ENCODE measurements at places on chromosomes 3 and 15.

DNA sequence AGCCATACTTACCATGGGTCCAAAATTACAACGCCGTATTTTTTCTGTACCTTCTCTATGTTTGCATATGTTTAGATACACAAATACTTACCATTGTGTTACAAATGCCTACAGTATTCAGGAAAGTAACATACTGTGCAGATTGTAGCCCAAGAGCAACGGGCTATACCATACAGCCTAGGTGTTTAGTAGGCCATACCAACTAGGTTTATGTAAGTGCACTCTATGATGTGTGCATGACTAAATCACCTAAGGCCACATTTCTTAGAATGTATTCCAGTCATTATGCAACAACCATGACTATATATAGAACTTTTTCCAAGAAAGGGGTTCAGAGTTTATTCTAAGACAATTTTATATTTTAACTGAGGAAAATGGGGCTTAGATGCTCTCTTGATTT, 411.7 kb downstream of the MAGI1 start:
- DNase-seq = no peak

GRCh38 chr3:178385280-178385952, 150.8 kb upstream of the KCNMB2 start:
- peak; percentile 14 for DNase-seq

- no peak for DNase-seq
Observed at GRCh38 chr15:66308531-66308930, 15.2 kb downstream of the DIS3L start.

GRCh38 chr3:8937064-8938020, 25.9 kb downstream of the RAD18 start:
- no peak for DNase-seq

DNA sequence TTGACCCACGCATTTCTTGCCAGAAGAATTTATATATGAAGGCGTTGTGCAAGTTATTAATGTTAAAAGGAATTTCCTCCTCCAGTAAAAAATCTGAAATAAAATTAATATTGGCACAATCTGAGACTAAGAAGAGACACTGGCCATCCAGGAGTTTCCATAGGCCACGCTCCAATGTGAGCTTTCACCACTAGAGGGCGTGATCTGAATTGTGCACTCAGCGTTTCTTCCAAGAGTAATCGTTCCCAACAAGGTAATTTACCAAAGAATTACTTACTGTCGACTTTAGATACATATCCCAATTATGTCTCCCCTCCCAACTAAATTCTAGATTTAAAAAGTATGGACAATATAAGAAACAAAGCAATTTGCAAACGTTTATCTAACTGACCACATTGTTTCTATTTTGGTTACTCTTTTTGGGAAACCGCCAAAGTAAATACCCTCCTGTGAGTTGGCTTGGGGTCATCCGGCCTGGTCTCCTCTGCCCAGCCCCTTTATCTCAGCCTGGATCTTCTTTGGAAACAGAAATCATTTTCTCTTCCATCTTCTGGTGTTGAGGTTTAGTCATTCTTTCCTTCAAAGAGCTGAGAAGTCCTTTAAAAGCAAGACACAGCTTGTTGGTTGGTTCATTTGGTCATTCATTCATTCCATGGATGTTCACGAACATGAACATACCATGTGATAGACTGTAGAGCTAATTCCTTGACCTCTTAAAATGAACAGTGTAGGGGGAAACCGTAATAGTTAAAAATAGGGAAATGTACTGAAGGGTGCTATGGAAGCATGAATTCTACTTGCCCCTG, 26.2 kb downstream of the POLR2M start:
- DNase-seq = peak; percentile 59

DNA sequence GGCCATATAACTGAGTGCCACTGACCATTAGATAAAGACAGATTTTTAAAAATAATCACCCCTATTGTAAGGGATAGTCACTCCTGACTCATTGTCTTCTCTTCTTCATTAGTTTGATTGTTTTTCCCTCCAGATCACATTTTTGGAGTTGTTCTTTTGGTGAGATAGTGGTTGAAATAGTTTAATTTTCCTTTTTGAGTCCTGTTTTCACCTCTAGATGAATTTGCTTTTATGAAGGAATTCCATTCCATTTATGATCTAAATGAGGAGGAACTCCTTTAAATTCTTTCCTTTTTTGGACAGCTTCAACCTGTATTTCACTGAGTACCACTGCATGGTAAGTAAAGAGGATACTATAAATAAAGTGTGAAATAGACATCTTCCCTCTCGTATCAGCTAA, 112.4 kb downstream of the GREM1 start:
- no peak for DNase-seq

DNA sequence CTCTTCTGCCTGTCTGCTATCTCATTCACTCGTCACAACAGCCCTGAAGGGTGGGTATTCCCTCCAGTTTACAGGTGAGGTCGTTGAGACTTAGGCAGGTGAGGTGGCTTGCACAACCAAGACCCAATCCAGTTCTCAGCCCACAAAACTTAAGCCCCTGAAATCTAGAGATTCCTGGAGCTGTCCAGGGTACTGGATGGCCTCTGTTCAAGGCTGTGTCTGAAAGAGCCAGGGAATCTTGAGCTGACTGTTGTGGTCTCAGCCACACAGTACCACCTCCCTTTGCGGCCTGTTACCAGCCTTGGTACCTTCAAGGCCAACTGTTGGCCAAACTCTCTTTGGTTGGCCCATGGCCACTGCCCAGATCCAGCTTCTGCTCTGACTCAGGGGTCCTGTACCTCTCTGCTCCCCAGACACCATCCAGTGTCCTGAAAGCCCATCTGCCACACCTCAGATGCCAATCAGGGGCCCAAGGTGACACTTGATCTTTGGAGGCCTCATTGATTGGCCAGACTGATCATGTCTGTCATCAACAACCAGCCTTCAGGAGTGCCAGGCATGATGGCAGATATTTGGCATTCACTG, 10.9 kb upstream of the FAM107A start:
- no peak for DNase-seq

DNA sequence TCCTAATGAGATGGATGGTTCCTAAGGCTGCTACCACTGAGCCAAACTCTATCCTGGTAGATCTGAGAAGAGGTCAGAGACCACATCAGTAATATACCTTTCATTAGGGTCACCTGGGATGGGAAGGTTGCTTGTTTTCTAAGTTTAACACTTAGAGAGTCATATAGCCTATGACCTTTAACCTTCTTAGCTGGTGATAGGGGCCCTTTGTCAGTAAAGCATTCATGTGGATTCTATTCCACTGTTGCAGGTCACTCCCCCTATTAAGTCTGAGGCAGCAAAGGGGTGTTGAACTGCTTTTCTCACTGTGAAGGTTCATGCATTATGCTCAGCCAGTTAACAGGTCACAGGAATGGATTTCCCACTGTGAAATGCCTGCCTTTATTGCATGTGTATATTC, 6.1 kb upstream of the ZNF609 start:
- DNase-seq = no peak

DNA sequence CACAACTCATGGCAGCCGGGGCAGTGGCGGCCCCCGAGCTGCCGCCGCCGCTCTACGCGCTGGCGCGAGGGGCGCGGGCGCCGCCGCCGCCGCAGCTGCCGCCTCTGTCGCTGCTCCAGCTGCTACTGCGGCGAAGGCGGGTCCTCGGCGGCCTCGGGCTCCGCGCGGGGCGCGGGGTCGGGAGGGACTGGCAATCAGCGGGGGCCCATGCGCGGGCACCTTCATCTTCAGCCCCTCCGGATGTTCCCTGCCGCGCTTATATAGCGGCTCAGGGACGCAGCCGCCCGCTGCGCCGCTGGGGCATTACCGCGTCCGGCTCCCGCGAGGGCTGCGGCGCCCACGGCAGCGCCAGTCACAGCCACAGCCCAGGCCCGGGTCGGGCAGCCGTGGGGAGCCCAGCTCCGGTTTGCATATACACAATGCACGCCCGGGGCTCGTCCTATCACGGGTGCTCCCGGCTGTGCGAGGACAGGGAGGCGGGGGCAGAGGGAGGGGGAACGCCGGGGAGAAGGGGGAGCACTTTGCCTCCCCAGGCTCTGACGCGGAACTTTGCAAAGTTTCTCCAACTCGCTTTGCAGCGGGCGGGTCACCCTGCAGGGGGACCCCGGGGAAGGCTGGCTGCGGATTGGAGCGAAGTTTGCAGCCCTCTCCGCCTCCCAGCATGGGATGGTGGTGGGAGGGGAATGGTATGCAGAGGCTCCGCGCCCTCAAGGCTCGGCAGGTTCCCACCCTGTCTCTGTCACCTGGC, at the start of gene VGLL3:
TSS of gene VGLL3 (minus strand) at position 416 of the 748 bp plus-strand sequence. CDS start at position 10, 406 bp downstream.
- peak; percentile 25 for DNase-seq

DNA sequence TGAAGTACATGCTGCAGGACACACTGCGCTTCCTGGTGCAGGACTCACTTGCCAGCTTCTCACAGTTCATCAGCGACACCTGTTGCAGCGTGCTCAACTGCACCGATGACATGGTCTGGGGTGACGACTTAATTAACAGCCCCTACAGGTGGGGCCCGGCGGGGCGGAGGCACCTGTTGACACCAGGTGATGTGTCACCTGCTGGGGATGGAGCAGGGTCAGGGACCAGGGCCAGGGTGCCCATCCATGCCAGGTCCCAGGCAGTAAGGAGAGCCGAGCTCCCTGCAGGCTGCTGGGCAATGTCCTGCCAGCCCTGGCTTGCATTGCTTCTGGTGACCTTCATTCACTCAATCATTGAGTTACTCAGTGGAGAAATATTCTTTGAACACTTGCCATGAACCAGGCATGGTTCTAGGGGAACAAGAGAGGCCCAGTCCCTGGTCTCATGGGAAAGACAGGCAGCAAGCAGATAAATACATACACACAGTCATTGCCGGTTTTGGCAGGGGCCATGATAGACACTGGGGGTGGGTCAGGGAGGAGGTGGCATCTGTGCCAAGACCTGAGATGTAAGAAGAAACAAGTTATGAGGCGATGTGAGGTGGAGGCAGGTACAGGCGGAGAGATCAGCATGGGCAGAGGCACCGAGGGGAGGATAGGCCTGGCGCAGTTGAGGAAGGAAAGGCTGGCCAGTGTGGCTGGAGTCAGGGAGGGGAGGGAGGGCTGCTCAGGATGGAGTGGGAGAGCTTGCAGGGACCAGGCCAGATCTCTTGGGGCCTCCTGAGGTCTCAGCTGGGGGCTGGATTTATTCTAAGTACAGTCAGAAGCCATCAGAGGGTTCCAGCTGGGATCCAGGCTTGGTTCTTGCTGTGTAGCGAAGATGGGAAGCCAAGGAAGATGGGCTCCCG, 30.8 kb downstream of the DNAH1 start:
- DNase-seq = no peak

DNA sequence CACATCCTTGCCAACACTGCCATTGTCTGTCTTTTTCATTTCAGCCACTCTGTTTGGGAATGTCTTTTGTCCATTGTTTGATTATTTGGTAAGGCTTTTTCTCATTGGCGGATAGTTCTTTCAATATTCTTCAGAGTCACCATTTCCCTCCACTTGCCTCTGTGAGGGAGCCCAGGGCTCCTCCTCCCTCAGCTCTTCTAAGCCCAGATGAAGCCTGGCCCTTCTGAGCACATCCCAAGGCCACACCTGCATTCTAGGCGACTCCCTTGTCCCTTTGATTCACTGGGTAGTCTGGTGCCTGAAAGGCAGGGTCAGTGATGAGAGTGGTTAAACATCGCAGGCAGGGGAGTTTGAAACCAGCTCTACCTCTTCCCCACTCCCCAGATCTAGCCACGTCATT, 12.4 kb upstream of the LTF start:
- no peak for DNase-seq

DNA sequence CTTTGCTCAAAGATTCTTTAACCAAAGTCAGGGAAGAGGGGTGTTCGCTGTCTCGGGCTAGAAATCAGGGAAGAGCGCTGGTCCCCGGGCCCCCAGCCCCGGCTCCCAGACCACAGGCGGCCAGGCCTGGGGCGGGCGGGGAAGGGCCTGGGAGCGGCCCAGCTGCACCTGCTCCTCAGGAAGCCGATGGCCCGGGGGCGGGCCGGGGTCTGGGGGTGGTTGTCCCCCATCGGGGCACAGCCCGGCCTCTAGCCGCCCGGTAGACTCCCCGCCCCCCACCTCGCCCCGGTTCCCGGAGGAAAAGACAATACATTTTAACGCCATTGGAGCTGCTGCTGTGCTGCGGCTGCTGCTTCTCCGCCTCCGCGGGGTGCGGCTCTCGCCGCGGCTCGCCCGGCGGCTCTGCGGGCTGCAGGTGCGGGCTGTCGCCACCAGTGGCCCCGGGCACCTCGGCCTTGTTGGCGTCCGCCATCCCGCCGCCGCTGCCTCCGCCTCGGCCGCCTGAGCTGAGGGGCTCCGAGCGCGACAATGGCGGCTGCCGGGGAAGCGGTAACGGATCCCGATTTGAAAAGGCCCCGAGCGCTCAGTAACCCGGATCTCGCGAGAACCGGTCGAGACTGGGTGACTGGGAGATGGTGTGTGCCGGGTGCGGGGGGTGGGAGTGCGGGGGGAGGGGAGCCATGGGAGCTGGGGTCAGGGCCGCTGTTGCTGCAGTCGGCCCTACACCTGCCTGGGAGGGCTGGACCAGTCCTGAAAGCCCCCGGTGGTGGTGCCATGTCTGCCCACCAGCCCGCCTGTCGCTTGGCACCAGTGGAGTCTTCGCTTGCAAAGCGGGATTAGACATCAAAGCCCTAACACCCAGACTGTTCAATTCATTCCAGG, at the start of gene MYEF2:
TSS of gene MYEF2 (minus strand) at position 530 of the 882 bp plus-strand sequence. CDS start at position 472, 58 bp downstream.
- DNase-seq = peak; percentile 90

DNA sequence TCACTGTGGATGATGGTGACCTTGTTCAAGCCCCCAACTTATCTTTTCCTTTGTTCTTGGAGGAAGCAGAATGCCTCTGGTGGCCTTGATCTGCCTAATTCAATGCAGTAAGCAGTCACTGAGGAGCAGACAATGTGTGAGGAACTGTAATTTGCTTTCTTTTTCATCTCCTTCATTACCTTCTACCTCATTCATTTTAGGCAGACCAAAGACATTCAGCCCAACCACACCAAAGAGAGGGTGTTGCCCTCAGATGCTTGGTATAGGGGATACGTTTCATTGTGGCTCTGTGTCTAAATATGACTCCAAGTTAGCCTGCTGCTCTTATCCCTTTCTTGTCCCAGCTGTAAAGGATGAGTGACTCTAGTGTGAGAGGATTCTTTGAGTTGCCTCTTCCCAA, 15.3 kb downstream of the EXOSC7 start:
- no peak for DNase-seq

DNA sequence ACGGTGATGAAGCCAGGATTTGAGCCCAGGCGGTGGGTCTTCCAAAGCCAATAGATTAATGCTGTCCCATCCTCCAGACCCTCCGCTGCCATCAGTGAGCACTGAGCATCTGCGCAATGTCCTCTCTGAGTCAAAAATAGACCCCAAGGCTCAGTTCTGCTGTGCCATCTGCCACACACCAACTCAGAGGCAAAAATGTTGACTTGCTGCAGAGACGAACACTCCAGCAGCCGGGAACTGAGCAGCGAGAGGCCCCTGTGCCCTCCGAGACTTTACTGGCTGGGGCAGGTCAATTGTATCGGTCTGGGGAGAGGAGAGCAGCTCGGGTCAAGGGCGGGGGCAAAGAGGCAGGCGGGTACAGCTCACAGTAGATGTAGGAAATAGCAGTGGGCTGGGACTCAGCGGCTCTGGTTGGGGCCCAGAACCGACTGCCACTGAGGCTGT, 41.5 kb upstream of the ATP2B2 start:
- no peak for DNase-seq

Data from WERI-Rb-1 (cell line).